ENCODE measurements at places on chromosomes 5 and 9. TPM values are rescaled to one million over a fixed set of nuclear protein-coding genes. Genes with fewer than 3 reads are reported as not detected.

FRMD3 gene
- 0.19 TPM for total RNA-seq

BTNL8 gene
- total RNA-seq, result not detected

LHFPL2 gene
- 53.5 TPM for total RNA-seq

BSPRY gene
- 0.17 TPM for total RNA-seq

Data from mammary epithelial cell (primary cell).